ENCODE measurements at places on chromosomes 5 and 9.

- DNase-seq = no peak
Observed at GRCh38 chr9:95302479-95302878, 15.0 kb downstream of the FANCC start.

- no peak for DNase-seq
Observed at GRCh38 chr5:83426855-83427254, 44.7 kb upstream of the VCAN start.

DNA sequence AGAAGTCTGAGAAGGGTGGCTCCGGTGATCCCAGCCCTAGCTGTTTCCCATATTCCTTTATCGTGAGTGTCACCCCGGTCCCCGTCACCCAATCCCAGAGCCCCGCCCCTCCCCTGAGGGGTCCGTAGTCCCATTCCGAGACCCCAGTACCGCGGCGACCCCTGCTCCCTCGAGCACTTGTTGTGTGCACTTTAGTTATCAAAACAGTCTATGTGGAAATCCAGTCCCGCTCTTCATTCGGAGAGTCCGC is 223 bp downstream of the LRSAM1 start:
- no peak for DNase-seq

GRCh38 chr5:54742417-54742891 is 224.9 kb downstream of the SNX18 start:
- DNase-seq = peak; percentile 21

- no peak for DNase-seq
Observed at GRCh38 chr9:1804128-1804865, 210.8 kb upstream of the SMARCA2 start.
